ENCODE measurements at places on chromosomes 7 and 10.

GRCh38 chr7:143954135-143954534, 509 bp upstream of the OR2F1 start:
- no peaks in the 10 kb centered on the region for H3K27me3 ChIP-seq
- H3K4me1 ChIP-seq = no peaks in the 10 kb centered on the region
- H3K36me3 ChIP-seq = no peaks in the 10 kb centered on the region

GRCh38 chr7:2299870-2300512, 14.2 kb downstream of the SNX8 start:
- no peaks in the 10 kb centered on the region for H3K27me3 ChIP-seq
- no peak for DNase-seq
- peaks cover 25% of the 10 kb centered on the region for H3K4me1 ChIP-seq
- H3K27ac ChIP-seq = no peak overlapping the region

DNA sequence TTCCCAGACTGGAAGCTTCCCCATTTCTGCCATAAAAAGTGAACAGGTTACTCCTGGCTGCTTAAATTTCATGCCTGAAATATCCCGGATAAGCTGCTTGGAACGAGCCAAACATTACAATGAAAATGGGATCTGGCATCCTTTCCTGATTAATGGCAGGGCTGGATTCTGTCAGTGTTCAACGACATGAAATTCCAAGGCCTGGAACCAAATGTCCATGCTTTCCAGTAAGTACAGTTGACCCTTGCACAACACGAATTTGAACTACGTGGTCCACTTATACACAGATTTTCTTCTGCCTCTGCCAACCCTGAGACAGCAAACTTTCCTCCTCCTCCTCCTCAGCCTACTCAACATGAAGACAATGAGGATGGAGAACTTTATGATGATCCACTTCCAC, 65.4 kb downstream of the SGMS1 start:
- H3K27ac ChIP-seq = peak overlapping the region; percentile 42
- no peak overlapping the region for H3K4me3 ChIP-seq
- no peaks in the 10 kb centered on the region for H3K36me3 ChIP-seq

DNA sequence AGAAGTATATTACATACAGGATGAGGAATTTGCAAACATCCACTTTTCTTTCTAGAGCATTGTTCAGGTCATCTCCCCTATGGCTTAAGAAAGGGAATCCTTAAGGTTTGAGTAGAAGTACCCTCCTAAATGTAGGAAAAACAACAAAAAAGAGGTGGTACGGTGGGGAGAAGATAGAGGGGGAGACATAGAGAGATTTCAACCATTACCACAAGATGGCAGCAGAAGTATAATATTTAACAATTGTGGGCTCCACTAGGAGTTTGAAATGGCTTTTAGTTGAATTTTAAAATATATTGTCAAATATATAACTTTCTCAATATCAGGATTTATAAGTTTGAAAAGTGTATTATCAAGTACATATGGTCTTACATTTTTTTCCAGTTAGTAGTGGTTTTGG, 72.7 kb upstream of the PRKG1 start:
- H3K36me3 ChIP-seq = no peaks in the 10 kb centered on the region
- no peaks in the 10 kb centered on the region for H3K4me1 ChIP-seq
- no peak overlapping the region for H3K4me3 ChIP-seq
- DNase-seq = no peak

DNA sequence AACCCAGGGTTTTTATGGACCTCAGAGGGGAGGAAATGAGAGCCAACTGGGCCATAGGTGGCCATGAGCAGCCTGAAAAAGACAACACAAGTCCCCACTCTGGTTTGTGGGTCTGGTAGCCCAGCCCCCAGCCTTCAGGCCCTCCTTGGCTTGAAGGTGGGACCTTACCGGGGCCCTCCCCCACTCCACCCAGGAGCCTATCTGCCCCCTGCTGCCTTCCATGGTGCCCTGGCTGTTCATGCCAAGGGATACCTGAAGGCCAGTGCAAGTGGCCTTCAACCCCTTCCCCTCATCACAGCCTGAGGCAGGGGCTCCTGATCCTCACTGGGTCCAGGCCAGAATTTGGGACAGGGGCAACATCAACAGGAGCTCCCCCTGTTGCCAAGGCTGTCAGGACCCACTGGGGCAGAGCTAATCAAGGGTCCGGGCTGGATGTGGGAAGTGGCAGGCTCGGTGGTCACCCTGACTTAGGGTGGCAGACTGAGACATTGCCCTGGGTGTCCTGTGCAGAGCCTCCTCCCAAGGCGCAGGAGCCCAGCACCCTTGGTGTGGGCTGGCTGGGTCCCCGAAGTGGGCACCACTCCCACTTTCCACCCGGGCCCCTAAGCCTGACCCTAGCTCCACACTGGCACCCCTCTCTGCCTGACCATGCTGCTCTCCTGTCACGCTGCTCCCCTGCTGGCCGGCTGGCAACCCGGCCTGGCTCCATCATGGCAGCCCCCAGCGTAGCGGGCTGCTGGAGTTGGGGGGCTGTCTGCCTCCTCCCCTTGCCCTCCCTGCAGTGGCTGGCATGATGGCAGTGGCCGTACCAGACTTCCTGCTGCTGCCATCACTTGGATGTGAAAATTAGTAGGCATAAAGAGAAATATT, 6.4 kb downstream of the WDFY4 start:
- H3K27ac ChIP-seq = no peak overlapping the region
- no peak overlapping the region for H3K4me3 ChIP-seq
- H3K4me1 ChIP-seq = no peaks in the 10 kb centered on the region
- no peaks in the 10 kb centered on the region for H3K27me3 ChIP-seq
- H3K36me3 ChIP-seq = no peaks in the 10 kb centered on the region
- no peak for DNase-seq

All from heart right ventricle (tissue), 16 donors.